Suppressor macrophage treated with lipopolysaccharide for 4 hours (primary cell): ENCODE measurements at places on chromosomes 3 and 15.

- DNase-seq, result no peak
Observed at GRCh38 chr3:30605706-30606300, 598 bp upstream of the TGFBR2 start.

GRCh38 chr15:63843901-63844317, 10.2 kb upstream of the HERC1 start:
- no peak for DNase-seq

DNA sequence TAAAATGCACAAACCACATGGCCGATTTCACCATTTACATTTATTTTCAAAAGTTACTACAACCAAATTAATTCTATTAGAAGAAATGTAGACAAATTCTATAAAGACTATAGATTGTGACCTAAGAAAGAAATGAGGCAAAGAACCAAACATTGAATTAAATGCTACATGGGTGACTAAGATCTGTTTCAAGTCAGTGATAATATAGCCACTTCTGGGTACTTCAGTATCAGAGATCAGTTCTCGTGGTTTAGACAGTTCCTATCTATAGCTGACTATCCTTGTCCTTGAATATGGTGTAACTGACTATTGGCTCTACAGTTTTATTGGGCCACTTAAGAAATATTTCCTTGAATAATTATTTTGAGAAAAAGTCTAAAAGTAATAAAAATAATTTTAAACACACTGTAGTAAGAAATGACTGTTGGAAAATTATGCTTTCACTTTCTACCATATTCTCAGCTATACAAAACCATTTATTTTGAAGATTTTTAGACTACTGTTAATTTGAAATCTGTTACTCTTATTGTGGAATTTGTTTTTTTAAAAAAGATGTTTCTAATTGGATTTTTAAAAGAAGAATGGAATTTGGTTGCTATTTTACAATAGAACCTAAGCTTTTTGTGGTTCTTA, 14.1 kb downstream of the KCNMB3 start:
- no peak for DNase-seq

DNA sequence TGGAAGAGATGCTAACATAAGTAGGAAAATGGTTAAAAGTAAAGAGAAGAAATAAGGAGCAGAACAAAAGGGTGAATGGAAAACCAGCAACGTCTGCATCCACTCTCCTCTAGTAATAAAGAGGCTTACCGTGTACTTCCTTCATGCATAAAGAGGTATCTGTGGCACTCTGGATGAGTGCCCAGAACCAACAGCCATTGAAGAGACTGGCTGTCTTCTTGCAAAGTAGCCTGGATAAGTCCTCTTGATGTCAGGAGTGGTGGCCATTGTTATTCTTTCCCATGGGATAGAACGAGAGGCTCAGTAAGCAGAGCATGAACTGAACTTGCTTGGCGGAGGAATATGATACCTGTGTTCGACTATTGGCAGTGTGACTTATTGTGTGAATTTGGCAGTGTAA, 186.2 kb upstream of the RASGRP1 start:
- DNase-seq, result no peak

GRCh38 chr15:75508840-75509532, 57.5 kb upstream of the SIN3A start:
- DNase-seq, result peak; percentile 20

- no peak for DNase-seq
Observed at GRCh38 chr3:171753665-171754408, 56.4 kb downstream of the PLD1 start.

- no peak for DNase-seq
Observed at GRCh38 chr3:61812517-61812916, 251.1 kb downstream of the PTPRG start.

GRCh38 chr15:73065114-73065513, 12.9 kb downstream of the NEO1 start:
- DNase-seq, result no peak

- DNase-seq, result no peak
Observed at GRCh38 chr3:37907371-37907770, 45.7 kb downstream of the CTDSPL start.

DNA sequence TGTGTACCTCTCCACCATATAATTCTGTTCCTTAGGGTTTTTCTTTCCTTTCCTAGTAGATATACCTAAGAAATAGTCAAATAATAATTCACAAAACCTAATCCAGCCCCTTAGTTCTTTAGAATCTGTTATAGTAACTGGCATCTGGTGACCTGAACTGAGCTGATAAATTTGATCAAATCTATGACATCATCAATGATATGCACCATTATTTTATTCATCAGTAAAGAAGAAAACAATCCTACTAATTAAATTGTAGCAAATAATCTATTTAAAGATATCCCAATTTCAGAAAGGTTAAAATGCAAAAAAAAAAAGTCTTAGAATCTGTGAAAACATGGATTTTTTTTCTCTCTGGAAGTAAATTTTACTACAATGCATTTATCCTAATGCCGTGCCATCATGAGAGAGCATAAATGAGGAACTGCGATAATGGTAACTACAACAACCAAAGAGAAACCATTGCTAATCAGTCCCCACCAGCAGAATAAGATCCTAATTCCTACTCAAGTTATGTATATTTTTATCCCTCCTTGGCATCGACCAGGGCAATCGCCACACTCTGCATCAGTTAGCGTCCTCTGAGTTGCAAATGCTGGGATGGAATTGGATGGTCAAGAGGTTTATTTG, 6.6 kb upstream of the MNS1 start:
- DNase-seq, result no peak

DNA sequence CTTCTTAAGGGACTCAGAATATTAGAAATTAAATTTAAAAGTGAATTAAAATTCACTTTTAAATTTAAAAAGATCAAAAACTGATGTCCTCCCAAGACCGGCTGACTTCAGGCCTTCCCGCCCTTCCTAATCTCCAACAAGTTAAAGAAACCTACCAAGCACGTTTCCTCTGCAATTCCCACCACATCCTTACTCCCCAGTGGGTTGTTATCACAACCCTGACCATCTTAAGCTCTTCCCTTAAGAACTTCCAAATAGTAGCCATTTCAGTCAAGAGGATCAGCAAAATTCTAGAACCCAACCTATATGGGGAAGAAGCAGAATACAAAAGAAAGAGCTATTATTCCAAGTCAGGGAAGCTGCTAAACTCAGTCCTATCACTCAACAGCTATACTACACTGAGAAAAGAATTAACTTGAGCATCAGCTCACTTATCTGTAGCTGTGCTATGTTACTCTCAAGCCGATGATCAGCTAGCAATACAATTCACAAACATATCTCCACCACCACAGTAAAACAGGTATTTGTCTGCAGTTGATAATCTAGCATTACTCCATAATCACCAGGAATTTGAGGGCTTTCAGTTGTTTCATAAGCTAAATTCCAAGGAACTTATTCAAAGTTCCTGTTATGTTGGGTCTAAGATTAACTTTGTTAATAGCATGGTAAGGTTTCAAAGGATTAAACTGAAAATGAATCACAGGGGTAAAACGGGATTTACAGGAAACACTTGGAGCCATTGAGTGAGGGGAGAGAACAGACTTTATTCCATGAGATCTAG, 14.3 kb downstream of the ABCC5 start:
- no peak for DNase-seq

DNA sequence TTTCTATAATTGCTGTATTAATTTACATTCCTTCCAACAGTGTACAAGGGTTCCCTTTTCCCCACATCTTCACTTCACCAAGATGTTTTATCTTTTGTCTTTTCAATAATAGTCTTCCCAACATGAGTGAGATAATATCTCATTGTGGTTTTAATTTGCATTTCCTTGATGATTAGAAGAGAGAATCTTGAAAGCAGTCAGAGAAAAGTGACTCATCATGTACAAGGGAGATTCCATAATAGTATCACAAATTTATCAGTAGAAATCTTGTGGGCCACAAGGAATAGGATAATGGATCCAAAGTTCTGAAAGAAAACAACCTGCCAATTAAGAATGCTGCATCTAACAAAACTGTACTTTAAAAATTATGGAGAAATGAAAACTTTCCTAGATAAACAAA, 189.3 kb downstream of the NECTIN3 start:
- no peak for DNase-seq

GRCh38 chr3:181839039-181839915, 127.6 kb downstream of the SOX2 start:
- no peak for DNase-seq

GRCh38 chr3:150673966-150674365, 29.8 kb downstream of the ERICH6 start:
- DNase-seq, result no peak

DNA sequence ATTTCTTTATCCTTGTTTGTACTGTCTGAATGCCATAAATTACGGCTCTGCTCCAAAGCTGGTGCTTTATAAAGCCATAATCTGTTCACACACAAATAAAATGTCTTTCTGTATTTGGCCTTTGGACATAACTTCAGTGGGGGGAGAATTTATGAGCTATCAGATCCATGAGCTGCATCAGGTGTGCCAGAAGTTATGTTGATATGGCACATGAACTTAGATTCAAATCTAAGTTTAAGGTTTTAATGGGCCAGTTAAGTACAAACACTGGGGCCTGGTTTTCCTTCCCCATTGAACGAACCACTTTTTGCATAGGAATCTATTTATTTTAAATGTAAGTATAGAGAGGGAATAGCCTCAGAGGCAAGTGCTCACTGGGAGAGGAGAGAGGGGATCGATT, 239.9 kb downstream of the NFKBIZ start:
- no peak for DNase-seq

- DNase-seq, result no peak
Observed at GRCh38 chr3:41288785-41289184, 89.5 kb downstream of the CTNNB1 start.

- peak; percentile 64 for DNase-seq
Observed at GRCh38 chr15:38860253-38860652, 295.6 kb upstream of the RASGRP1 start.

GRCh38 chr15:87340370-87340769, 916.2 kb downstream of the NTRK3 start:
- DNase-seq, result no peak

DNA sequence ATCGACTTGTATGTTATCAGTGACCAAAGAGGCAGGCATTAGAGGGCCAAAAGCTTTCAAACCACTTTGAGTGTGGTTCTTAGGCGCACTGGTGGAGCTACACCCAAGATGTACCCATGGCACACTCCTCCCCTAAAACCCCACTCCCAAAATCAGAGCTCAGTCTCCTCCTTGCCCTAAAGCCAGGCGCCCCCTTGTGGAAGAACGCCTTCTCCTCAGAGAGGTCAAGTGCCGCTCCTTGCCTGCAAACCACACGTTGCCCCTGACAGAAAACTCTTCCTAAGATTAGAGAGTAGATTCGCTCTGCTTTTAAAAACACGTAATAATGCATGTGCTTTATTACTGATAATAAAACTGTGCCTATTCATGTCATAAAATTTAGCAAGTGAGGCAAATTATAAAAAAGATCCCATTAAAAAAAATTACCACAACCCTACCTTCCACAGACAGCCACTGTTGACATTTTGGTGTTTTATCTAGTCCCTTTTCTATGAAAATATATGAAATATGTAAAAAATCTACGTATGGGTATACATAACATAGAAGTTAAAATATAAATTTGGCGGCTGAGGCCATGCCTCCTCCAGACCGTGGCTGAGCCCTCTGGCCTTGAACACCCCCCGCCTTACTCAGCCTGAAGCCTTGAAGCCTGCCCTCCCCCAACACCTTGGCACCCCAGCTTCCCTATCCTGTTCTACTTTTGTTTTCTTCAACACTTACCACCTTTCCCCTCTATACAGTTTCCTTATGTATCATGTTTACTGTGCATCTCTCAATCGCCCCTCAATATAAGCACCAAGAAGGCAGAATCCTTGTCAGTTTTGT, 33.5 kb downstream of the BCL2L10 start:
- DNase-seq, result peak; percentile 88

- DNase-seq, result no peak
Observed at GRCh38 chr3:25421747-25422146, 6.3 kb upstream of the RARB start.

- DNase-seq, result no peak
Observed at GRCh38 chr15:56165234-56165633, 78.4 kb downstream of the RFX7 start.

- peak; percentile 39 for DNase-seq
Observed at GRCh38 chr3:5226783-5227182, 39.3 kb downstream of the EDEM1 start.

- DNase-seq, result no peak
Observed at GRCh38 chr3:27939940-27940339, 217.8 kb upstream of the EOMES start.

DNA sequence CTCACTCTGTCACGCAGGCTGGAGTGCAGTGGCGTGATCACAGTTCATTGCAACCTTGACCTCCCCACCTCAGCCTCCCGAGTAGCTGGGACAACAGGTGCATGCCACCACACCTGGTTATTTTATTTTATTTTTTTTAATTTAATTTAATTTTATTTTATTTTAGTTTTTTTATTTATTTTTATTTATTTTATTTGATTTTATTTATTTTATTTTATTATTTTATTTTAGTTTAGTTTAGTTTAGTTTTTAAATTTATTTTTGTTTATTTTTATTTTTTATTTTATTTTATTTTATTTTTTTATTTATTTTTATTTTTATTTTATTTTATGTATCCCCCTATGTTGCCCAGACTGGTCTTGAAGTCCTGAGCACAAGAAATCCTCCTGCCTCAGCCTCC, 202.3 kb upstream of the SLCO3A1 start:
- no peak for DNase-seq

DNA sequence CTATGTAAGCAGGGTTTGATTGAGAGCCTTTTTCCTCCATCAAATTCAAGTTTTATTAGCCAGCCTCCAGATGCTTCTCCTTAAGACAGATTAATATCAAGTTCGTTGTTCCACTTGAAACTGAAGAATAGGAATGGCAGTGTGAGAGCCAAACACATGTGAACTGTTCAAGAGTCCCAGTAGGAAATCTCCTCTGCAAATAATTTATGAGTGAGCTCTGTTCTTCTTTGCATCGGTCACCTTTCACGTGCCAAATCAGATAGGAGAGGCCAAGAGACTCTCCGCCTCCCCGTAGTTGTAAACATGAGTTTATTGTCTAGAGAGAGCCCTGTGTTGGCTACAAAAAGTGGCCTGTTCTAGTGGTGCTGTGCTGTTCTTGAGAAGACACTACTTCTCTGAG, 372.1 kb upstream of the NR2F2 start:
- DNase-seq, result no peak

GRCh38 chr3:108507902-108508301, 2.5 kb downstream of the MYH15 start:
- DNase-seq, result no peak

DNA sequence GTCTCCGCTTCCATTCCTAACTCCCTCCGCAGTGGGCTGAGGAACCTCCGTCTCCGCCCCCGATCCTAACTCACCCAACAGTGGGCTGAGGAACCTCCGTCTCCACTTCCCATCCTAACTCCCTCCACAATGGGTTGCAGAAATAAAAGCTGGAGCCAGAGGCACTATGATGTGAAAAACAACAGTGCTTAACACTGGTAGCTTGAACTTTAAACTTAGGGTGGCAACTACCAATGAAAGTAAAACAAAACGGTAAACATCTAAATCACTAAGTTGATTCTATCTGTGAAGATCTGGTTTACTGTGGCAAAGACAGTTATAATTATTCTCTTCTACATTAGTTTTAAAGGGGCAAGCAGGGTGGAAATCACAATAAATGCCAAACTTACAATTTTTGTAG, 25.9 kb upstream of the GP5 start:
- no peak for DNase-seq
